Smooth muscle cell of the pulmonary artery (primary cell): ENCODE measurements at places on chromosomes 6 and 20. TPM values are rescaled to one million over a fixed set of nuclear protein-coding genes. Genes with fewer than 3 reads are reported as not detected.

The TAGAP gene
- total RNA-seq = not detected in 2 replicates

The UBD gene
- not detected in 2 replicates for total RNA-seq

The PAK5 gene
- total RNA-seq = 0.03 TPM in 1 of 2 replicates, not detected in the other

The IMPG1 gene
- not detected in 2 replicates for total RNA-seq

The GABRR1 gene
- total RNA-seq = not detected in 2 replicates

The TRIM40 gene
- not detected in 2 replicates for total RNA-seq

The MAS1 gene
- under 0.01 and 0.20 TPM in 2 replicates for total RNA-seq

The ENTPD6 gene
- total RNA-seq = 60.9 and 89.7 TPM in 2 replicates

The HLA-B gene
- 299 and 693 TPM in 2 replicates for total RNA-seq

The ENPP3 gene
- 0.13 and 0.23 TPM in 2 replicates for total RNA-seq

The BACH2 gene
- total RNA-seq = 0.07 and 0.17 TPM in 2 replicates

The ESR1 gene
- 0.36 and 1.8 TPM in 2 replicates for total RNA-seq

The F13A1 gene
- total RNA-seq = not detected in 2 replicates

The PAQR8 gene
- total RNA-seq = 4.4 and 7.7 TPM in 2 replicates

The SLC35D3 gene
- not detected in 2 replicates for total RNA-seq

The DLK2 gene
- 0.20 and 0.86 TPM in 2 replicates for total RNA-seq

The TBXT gene
- total RNA-seq = not detected in 2 replicates

The SLC22A2 gene
- total RNA-seq = 0.07 and 1.7 TPM in 2 replicates

The BFSP1 gene
- 1.3 and 1.6 TPM in 2 replicates for total RNA-seq

The TAF8 gene
- total RNA-seq = 10.4 and 11.1 TPM in 2 replicates

The FGD2 gene
- not detected in 2 replicates for total RNA-seq
